ENCODE measurements at places on chromosomes 5 and 9. TPM values are rescaled to one million over a fixed set of nuclear protein-coding genes. Genes with fewer than 3 reads are reported as not detected.

Gene RELL2
- 24.3 TPM for total RNA-seq

Gene PLPPR1
- total RNA-seq = not detected

Gene PITX1
- total RNA-seq = 0.18 TPM

Gene AGXT2
- total RNA-seq = not detected

Gene GKAP1
- 3.3 TPM for total RNA-seq

Gene SH3GL2
- total RNA-seq = not detected

Gene PCDH12
- total RNA-seq = 0.80 TPM

Gene TBC1D13
- total RNA-seq = 14.0 TPM

Gene DNAI1
- total RNA-seq = not detected

Gene SNCAIP
- total RNA-seq = not detected
